ENCODE measurements at places on chromosomes 6 and 20. TPM values are rescaled to one million over a fixed set of nuclear protein-coding genes. Genes with fewer than 3 reads are reported as not detected.

Gene RFX6
- total RNA-seq = not detected

GRCh38 chr6:3231247-3232016 is 4.0 kb upstream of the TUBB2B start:
- DNase-seq = no peak

GRCh38 chr6:3081960-3082359 is 13.7 kb downstream of the RIPK1 start:
- no peak for DNase-seq

DNA sequence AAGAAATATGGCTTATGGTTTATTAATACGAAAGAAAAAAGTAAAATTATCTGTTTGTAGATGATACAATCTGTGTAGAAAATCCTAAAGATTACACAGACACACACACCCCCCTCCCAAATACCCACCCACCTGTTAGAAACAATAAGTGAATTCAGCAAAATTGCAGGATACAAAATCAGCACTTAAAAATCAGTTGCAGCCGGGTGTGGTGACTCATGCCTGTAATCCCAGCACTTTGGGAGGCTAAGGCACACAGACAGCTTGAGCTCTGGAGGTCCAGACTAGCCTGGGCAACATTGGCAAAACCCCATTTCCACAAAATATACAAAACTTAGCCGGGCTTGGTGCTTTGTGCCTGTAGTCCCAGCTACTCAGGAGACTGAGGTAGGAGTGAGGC is 42.3 kb downstream of the NINL start:
- DNase-seq = no peak

GRCh38 chr20:955111-955510 is 39.0 kb upstream of the ANGPT4 start:
- no peak for DNase-seq

DNA sequence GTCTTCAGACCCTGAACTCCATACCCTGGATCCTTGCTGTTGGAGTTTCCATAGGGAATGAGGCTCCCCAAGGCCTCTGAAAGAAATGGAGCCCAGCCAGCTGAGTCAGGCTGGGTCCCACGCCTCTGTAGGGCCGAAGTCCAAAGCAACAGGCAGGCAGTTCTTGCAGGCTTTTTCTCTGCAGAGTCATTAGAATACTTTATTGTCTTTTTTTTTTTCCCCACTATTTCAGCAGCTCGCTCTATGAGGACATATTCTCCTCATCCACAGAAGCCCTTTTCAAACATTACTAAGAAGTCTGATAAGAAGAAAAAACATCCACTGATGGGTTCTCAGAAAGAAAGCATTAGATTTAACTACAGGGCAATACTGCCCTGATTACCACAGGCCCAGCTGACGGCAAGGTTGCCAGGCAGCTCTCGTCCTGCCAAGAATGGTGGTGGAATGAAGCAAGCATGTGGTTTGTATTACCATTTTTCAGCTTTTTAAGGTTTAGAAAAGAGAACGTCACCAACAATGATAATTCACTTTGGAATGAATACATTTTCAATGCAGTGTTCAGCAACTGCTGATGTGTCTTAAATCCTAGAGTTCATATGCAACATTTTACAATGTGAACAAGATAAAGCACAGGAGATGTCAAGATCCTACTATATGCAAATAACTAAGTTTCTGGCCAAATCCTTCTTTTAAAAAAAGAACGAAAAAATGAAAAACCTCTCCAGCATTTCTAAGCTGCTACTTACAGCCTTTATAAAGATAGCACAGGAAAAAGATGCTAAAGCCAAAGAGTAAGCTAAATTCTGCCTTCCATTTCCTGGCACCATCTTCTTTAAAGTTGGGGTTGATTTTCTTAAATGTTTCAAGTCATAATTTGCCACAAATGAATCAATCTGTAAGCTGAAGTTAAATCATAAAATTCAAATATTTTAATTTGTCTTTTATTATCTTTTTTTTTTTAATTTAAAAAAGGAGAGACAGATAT is 223.6 kb upstream of the CITED2 start:
- no peak for DNase-seq

GRCh38 chr6:123859291-123859690 is 55.6 kb downstream of the NKAIN2 start:
- DNase-seq = no peak

Gene CCN2
- total RNA-seq = 76.5 TPM

- DNase-seq = no peak
These were observed 99.5 kb upstream of the BHLHE23 start for GRCh38 chr20:63106108-63106764.

GRCh38 chr20:38173237-38174156 is 8.4 kb upstream of the TGM2 start:
- no peak for DNase-seq

- no peak for DNase-seq
These were observed 79.1 kb downstream of the DTD1 start for GRCh38 chr20:18666803-18667415.

Gene SLC17A2
- total RNA-seq = not detected
